ENCODE measurements at places on chromosomes 7 and 10.

- DNase-seq: peak; percentile 99
Observed at GRCh38 chr10:72320676-72321247, 34.0 kb downstream of the DNAJB12 start.

DNA sequence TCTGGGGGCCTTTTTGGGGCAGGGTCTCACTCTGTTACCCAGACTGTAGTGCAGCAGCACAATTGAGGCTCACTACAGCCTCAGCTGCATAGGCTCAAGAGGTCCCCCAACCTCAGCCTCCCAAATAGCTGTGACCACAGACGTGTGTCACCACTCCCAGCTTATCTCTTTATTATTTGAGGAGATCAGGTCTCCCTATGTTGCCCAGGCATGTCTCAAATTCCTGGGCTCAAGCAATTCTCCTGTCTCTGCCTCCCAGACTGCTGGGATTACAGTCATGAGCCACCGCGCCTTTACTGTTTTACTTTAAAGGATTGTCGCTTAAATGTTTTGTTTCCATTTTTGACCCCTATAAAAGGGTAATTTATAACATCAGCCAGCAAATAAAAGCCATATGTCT is 502.6 kb upstream of the AUTS2 start:
- no peak for DNase-seq

DNA sequence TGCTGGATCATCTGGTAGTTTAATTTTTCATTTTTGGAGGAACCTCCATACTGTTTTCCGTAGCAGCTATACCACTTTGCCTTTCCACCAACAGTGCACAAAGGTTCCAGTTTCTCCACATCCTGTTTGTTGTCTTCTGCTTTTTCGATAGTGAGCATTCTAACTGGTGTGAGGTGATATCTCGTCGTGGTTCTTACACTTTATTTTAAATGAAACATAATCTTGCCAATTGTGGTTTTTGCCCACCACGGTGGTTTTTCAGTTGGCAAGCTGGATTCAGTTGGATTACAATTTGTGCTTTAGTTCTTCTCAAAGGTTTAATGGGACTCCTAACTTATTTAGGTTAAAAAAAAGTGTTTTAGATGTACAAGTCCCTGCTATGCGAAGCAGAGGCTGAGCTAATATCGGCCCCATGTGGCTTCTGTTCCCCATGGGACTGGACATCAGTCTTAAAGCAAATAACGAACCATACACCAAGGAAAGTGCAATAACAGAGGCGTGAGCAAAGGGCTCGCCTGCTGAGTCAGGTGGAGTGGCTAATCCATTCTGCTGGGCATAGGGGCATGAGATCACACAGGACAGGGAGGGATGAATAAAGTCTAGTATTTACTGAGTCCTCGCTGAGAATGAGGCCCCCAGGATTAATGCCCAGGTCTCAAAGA is 153.6 kb downstream of the AOAH start:
- no peak for DNase-seq

DNA sequence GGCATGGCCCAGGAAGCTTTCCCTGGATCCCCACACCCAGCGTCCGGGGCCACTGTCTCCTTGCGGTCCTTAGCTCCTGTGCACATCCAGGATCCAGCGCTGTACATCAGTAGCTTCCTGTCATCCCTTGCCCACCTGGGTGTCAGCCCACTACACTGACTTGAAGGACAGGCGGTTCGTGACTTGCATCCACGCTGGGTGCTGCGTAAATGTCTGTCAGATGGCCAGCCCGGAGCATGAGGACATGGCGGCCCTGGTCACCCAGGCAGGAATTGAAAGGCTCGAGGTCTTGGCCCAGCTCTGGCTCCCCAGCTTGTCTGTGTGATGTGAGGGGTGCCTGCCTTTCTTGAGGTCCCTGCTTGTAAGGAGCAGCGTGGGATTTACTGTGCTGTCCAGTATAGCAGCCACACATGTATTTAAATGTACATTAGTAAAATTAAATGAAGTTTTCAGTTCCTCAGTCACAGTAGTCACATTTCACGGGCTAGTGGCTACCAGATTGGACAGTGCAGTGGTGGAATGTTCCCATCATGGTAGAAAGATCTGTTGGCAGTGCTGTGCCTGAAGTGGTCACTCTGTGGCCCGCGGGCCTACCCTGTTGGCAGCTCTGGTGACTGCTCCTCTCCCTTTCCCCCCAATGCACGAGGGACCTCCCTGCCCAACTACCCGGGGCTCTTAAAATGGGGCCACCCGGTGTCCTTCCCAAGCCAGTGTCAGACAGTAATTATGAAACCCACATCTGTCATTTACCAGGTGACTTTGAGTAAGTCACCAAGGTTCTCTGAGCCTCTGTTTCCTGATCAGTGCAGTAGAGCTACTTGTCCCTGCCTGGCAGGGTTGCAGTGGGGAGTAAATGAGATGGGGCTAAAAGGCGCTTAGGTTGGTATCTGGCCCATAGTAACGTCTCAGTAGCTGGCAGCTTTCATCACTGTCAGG is 97.8 kb upstream of the PPIF start:
- DNase-seq: no peak

DNA sequence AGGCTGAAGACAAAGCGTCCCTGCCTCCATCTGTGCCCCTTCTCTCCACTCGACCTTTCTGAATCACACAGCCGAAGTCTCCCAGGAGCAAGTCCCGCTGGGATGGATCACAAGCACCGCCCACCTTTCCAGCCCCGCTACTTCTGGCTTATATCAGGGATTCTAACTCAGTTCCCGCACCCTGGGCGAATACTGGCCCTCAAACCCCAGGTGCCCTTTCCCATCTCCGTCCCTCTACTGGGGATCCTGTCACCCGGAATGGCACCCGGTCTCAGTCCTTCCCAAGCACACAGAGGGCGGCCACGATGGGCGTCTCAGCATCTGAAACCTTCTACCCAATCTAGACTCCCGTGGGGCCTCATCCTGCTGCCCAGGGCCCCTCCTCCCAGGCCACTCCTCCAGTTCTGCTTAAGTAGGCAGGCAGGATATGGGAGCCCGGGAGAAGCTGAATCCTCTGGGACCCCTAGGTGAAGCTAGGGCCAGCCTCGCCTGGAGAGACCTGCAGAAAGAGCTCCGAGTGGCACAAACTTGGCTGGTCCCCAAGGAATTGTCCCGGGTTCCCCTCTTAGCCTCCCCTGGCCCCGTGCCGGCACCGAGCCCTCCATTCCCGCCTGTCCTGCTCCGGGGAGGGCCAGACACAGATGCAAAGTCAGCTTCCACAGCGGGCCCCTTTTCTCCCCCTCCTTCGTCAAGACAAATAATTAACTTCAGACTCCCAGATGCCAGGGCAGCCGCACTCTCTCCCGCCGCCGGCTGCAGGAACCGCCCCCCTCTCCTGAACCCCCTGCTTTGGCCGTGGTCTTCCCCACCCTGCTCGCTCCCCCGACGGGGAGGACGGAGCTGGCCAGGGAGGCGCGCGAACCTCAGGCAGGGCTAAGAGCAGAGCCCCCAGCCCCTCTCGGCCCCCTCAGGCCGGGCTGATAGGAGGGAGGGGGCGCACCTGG is 612 bp downstream of the KCP start:
- DNase-seq: no peak

- DNase-seq: no peak
Observed at GRCh38 chr10:90557385-90557784, 300.5 kb downstream of the HTR7 start.

GRCh38 chr7:34133356-34133982 is 228.1 kb downstream of the BMPER start:
- DNase-seq: peak; percentile 76

DNA sequence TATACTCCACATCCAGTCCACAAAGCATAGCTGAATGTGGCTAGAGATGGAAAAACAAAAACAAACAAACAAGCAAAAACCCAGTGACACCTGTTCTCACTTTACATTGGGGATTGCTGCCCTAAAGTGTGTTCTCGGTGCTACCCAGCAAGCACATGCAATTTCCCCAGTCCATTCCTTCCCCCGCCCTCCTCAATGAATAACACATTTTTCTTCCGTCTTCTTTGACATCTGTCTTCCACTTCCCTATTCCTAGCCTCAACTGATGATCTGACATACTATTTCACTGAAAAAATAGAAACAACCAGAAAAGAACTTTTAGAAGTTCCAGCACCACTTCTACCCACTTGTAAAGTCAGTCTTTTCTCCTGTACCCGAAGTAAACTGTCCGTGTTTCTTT is 147.1 kb downstream of the MALRD1 start:
- DNase-seq: no peak

DNA sequence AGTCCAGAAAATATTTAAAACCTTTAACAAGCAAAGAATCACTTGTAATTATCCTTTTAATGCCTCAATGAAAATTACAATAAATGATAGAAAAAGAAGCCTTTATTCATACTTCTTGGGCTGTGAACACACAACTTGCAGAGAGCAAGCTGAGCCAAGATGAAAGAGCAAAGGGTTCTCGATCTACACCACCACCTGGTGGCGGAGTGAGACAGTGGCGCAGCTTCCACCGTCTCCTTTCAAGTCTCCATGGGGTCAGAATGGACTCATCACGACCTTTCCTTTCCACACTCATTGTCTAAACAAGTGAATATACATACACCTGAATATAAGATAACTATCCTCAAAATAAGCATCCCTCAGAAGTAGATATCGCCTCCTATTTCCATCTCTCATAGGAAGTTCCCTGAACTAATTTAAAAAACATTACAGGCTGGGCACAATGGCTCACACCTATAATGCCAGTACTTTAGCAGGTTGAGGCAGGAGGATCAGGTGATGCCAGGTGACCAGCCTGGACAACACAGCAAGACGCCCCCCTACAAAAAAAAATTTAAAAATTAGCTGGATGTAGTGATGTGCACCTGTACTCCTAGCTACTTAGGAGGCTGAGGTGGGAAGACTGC is 40.7 kb downstream of the ATE1 start:
- DNase-seq: peak; percentile 57

- DNase-seq: no peak
Observed at GRCh38 chr10:118278649-118279048, 63.5 kb downstream of the FAM204A start.

DNA sequence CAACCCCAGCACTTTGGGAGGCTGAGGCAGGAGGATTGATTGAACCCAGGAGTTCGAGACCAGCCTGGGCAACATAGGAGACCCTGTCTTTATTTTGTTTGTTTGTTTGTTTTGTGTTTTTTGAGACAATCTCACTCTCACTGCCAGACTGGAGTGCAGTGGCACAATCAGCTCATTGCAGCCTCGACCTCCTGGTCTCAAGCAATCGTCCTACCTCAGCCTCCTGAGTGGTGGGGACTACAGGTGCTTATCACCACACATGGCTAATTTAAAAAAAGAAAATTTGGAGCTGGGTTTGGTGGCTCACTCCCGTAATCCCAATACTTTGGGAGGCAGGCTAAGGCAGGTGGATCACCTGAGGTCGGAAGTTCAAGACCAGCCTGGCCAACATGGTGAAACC is 30.6 kb upstream of the CCL24 start:
- no peak for DNase-seq

DNA sequence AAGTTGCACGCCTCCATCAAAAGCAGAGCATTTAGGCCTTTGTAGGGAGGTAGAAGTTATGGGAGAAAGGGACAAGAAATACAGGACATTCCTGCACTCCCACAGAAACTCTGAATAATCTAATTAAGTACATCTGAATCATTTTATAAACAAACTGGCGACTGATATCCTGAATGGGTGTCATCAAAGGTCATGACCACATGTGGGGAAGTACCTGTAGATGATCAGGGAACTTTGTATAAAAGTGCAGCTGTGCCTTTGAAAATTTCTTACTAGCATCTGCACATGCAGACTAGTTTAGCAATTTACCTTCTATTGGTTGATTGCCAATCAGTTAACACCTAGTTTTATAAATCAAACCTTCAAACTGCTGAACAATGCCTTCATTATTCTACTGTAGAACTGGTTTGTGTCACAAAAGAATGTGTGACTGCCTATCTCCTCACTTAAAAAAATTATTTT is 17.1 kb downstream of the STEAP4 start:
- DNase-seq: no peak

DNA sequence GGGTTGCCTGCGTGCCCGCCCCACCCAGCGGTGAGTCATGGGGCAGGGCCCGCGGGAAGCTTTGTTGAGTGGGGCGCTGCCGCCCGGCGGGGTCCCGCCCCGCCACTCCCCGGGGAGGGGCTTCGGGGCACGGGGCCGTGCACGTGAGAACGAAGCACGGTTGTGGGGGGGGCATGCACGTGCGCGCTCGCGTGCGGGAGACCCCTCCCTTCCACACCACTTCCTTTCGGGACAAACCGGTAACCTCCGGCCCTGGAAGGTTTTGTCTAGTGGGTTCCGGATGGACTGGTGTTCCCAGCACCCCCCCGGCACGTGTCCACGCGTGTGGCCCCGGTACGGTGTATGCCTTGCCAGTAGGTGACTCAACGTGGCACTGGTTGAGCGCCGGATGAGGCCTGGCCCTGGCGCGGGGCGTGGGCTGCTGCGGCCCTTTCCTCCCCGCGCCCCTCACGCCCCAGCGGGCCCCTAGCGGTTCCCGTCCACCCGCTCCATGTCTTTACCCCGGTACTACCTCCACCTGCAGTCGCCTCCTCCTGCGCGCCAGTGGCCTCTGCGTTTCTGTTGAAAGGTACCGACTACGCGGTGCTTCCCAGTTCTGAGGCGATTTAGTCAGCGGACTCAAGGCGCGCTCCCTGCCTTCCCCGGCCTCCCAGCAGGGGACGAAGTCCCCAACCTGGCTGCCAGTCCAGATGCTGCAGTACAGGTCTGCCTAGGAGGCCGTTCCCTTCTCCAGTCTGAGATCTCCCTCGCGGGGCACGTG is 3.1 kb downstream of the ADIRF start:
- DNase-seq: no peak

DNA sequence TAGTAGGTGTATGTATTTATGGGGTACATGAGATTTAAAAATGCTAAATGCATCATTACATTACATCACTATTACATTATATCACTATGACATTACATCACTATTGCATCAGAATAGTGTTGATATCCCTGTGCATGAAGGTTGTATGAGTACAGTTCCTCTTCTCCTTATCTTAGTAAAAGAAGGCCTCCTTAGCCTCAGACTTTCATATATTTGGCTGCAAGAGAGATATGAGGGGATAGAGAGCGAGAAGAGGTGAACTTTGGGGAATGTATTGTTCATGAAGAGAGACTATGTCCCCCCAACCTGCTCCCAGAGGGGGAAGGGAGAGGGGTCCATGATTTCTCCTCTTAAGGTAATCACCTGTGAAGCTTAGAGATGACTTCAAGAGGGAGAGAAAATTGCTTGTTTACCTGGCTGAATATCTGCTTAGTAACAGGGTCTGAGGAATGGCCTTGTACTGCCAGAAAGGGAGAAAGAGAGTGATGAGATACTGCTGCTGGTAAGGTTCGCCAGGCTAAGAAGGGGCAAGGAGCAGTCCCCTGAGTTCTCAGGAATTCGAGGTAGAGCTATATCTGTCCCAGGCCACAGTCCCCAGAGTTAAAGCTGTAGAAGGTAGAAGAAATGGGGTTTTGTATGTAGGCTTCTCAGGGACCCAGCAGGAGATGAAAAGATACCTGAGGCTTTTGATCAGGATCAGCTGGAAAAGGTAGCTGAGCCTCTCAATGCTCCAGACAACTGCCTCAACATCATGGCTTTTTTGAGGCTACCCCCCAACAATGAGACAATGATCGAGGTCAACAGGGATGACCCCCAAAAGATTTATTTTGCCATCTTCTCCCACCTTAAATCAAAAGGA is 168.4 kb upstream of the WNT16 start:
- DNase-seq: no peak

- no peak for DNase-seq
Observed at GRCh38 chr7:106065575-106066500, 46.3 kb downstream of the SYPL1 start.
